ENCODE measurements at places on chromosomes 5 and 9.

DNA sequence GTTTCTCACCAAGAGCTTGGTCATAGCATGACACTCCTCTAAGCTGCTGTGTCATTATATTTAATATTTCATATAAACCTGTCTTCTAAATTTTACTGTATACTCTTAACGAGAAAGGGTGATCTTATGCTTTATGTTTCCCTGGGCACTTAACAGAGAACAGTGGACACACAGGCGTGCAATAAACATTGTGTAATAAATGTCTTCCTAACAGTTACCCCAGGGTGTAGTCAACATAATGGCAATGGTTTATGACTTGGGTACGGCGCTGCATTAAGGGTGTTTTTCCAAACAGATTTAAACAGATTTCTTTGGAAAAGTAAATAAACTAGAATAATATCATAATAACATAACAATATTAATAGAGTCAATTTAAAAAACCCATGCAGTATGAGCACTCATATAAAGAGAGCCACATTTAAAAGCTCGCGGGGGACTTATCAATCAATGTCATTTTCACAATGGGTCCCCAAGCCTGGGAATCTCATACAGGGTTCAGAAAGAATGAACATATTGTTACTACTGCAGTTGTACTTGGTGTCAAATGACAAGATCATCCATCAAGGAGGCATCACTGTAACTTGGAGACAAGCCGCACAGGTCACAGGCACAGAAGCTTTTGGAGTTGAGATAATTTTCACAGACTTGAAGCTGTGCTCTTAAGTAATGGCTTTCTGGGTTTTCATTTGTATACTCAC is 376.4 kb downstream of the CTNND2 start:
- no peak for DNase-seq

- DNase-seq = peak; percentile 39
Measured at GRCh38 chr5:1800472-1801221, 560 bp upstream of the NDUFS6 start.

DNA sequence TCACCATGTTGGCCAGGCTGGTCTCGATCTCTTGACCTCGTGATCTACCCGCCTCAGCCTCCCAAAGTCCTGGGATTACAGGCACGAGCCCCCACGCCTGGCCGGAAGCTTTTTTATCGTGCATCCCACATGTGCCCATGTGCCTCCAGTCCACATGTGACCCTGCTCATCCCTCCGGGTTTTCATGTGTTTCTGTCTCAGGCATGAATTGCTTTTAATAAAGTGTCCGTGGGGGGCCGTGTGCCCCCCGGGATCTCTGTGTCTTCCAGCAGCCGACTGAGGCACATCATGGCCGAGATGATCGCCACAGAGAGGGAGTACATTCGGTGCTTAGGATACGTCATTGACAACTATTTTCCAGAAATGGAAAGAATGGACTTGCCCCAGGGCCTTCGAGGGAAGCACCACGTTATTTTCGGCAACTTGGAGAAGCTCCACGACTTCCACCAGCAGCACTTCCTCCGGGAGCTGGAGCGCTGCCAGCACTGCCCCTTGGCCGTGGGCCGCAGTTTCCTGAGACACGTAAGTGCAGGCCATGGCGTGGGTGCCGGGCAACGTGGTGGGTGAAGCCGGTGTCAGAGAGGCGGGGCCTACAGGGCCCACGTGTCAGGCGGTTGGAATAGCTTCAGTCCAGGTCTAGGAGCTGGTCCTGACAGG is 22.1 kb upstream of the LRRC14B start:
- DNase-seq = no peak

- no peak for DNase-seq
Measured at GRCh38 chr5:134143431-134143830, 28.9 kb downstream of the TCF7 start.

GRCh38 chr9:2743937-2744529 is 26.7 kb downstream of the KCNV2 start:
- no peak for DNase-seq

DNA sequence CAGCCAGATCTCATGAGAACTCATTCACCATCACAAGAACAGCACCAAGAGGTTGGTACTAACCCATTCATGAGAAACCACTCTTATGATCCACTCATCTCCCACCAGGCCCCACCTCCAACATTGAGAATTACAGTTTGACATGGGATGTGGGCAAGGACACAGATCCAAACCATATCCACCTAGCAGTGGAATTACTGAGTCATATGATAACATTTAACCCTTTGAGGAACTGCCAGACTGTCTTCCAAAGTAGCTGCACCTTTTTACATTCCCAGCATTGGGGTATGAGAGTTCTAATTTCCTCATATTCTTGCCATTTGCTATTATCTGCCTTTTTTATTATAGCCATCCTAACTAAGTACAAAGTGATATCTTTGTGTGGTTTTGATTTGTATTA is 51.9 kb downstream of the CTNNA1 start:
- DNase-seq = no peak

GRCh38 chr5:78912085-78912771 is 72.9 kb downstream of the ARSB start:
- no peak for DNase-seq

Data from Ammon's horn (tissue), 1 donor.